ENCODE measurements at places on chromosomes 12 and 14. TPM values are rescaled to one million over a fixed set of nuclear protein-coding genes. Genes with fewer than 3 reads are reported as not detected.

VWF gene
- 2,070 TPM for total RNA-seq

ARHGAP9 gene
- total RNA-seq = not detected

PRKCH gene
- 194 TPM for total RNA-seq

TSPAN11 gene
- 16.5 TPM for total RNA-seq

ACSS3 gene
- 0.19 TPM for total RNA-seq

RGS6 gene
- total RNA-seq = not detected

CLEC2D gene
- 0.98 TPM for total RNA-seq

FICD gene
- total RNA-seq = 5.9 TPM

KRT6C gene
- total RNA-seq = not detected

RAD9B gene
- 0.19 TPM for total RNA-seq

RAB15 gene
- total RNA-seq = 14.4 TPM

SDSL gene
- 2.0 TPM for total RNA-seq

AQP5 gene
- total RNA-seq = not detected

KCNK13 gene
- total RNA-seq = under 0.01 TPM

PLEKHG7 gene
- not detected for total RNA-seq

RPL36AL gene
- total RNA-seq = 147 TPM

TAS2R31 gene
- 7.2 TPM for total RNA-seq

STRAP gene
- 112 TPM for total RNA-seq

SIX6 gene
- total RNA-seq = not detected

DAO gene
- not detected for total RNA-seq

HOXC9 gene
- total RNA-seq = 0.19 TPM

SLC6A15 gene
- total RNA-seq = 2.3 TPM

BHLHE41 gene
- 0.67 TPM for total RNA-seq

HVCN1 gene
- 2.9 TPM for total RNA-seq
